ENCODE measurements at places on chromosomes 12 and 14.

GRCh38 chr14:103194256-103195045 lies 71.2 kb downstream of the TNFAIP2 start:
- DNase-seq, result no peak

DNA sequence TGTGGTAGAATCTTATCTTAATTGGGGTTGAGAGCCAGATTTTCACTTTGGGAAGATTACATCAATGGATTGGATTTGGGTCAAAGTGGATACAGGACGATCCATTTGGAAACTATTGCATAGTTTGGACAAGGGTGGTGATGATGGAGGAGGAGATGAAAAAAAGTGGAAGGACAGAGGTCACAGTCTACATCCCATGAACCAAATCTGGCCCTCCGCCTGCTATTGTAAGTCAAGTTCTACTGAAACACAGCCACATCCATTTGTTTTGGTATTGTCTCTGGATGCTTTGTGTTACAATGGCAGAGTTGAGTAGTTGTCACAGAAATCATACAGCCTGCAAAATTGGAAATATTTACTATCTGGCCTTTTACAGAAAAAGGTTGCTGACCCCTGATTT lies 296.8 kb upstream of the NOS1 start:
- no peak for DNase-seq

DNA sequence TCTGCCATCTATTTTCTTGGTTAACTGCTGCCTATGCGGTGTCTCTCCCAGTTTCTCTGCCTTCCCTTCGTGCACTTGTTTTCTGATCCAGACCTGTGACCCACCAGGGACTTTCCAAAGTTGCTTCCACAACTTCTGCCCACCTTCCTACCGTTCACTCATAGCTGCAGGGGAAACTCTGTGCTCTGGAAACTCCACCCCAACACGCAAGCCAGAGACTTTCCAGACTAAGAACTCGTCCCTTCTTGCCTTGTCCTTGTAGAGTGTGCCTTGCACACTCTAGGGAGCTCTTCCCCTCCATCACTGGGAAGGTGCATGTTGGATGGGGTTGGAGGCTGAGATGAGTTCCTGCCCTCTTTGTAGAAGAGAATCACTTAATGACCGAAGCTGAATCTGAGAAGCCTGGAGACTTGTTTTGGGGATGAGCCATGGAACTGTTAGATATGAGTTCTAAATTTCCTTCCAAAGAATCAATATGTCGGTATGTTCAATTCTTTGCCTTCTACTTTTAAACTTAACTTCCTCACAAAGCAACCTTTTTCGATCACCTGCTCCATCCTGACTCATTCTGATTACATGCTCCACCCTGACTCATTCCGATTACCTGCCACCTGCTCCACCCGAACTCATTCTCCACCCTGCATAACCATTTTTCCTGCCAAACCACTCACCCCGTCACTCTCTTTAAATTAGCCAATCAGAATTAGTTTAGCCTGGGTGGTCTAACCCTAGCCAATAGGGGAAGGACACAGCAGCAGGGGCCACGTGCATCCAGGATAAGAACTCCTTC lies 82.1 kb upstream of the CAPRIN2 start:
- no peak for DNase-seq

- DNase-seq, result no peak
Observed at GRCh38 chr12:2268471-2269286, 215.9 kb downstream of the CACNA1C start.

GRCh38 chr14:97634751-97635150 lies 837.6 kb downstream of the VRK1 start:
- DNase-seq, result peak; percentile 24

Measured in activated CD4-positive, alpha-beta T cell treated with anti-CD3 and anti-CD28 coated beads, Interleukin-10, Interleukin-2, amounts not matched to agents 100 ng/mL and 50 ng/mL, durations not matched to agents 16 hours and 8 hours (primary cell).